AG10803 (cell line): ENCODE measurements at places on chromosomes 5 and 9.

GRCh38 chr5:172772112-172772906 lies 1.3 kb upstream of the DUSP1 start:
- DNase-seq: peak; percentile 96

- DNase-seq: no peak
Observed at GRCh38 chr5:86337667-86338460, 279.9 kb upstream of the COX7C start.

DNA sequence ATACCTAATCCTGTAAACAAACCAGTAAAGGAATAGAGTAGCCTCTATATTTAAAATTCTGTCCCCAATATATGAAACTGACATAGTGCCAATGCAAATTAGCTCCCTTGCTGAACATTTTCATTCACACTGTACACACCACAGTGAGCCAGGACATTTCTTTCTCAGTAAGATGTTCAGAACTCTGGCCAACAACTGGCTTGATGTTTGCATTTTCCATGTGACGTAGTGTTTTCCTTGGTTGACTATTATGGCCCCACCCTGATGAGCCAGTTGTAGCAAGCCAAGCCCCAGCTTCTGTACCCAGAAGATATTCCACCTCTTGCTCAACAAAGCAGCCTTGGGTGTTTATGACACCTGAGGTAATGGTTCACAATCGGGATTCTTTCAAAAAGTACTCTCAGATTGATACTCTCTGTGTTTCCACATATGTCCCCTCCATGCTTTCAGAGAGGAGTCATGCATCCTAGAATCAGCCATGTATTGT lies 17.7 kb upstream of the ANXA1 start:
- no peak for DNase-seq

DNA sequence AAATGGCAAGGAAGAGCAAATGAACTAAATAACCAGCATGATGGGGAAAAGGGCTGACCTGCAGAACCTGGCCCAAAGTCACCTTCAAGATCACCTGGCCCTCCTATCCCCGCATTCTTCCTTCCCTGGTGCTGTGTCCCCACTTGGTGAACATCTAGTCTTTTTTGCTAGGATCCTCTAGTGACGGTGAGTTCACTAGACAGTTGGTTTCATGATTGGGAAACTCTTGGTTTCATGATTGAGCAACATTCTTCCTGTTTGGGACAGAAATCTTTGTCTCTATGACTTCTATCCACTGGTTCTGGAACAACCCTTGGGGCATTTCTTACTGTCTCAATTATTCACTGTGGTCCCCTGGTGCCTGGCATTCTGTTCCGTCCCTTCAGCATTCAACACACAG lies 50.2 kb upstream of the DAB2IP start:
- peak; percentile 55 for DNase-seq

DNA sequence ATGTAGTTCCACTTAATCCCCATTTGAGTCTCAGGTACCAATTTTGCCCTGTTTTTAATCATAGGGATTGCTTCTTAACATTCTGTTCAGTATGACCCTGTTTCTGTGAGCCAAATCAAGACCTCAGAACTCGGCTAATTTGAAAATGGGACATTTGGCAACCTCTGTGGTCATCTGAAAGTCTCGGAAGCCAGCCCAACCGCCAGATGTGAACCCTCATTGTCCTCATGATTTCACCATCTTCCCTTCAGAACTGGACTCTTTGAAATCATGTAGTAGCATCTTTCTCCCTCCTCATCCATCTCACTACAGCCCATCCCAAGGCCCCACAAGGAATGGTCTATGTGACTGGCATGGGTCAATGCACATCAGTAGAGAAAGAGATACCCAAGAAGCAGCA lies 88.9 kb downstream of the S1PR3 start:
- DNase-seq: peak; percentile 73

DNA sequence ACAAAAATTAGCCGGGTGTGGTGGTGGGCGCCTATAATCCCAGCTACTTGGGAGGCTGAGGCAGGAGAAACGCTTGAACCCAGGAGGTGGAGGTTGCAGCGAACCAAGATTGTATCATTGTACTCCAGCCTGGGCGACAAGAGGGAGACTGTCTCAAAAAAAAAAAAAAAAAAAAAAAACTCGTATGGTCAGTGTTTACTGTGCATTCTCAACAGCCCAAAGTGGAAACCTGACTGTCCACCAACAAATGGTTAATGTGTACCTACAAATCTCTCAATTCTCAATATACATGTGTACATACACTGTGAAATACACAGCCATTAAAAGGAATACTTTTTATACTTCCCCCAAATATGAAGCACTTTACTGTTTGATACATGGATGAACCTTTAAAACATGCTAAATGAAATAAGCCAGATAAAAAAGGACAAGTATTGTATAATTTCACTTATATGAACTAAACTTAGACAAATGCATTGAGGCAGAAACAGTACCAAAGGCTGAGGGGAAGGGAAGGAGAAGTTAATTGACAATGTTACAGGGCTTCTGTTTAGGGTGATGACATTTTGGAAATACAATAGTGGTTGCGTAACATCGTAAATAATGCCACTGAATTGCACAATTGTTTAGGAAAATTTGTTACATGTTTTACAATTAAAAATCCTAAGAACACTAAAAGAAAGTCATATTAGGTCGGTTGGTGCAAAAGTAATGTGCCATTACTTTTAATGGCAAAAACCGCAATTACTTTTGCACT lies 16.5 kb downstream of the DNAJA1 start:
- DNase-seq: peak; percentile 53

DNA sequence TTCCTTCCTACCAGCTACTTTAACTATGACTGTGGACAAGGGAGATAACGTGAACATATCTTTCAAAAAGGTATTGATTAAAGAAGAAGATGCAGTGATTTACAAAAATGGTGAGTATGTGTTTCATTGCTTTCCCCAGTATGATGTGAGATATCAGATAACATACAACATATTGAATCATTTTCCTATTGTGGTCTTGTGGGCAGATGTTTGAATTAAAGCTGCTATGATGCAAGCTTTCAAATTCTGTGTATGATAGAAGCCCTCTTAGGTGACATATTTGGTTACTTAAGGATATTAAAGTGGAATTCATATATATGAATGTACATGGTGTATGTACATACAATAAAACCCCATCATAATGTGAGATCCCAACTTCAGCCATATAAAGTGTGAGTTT lies 59.5 kb downstream of the TEK start:
- DNase-seq: no peak

GRCh38 chr9:127689329-127690000 lies 17.3 kb upstream of the CFAP157 start:
- DNase-seq: no peak

DNA sequence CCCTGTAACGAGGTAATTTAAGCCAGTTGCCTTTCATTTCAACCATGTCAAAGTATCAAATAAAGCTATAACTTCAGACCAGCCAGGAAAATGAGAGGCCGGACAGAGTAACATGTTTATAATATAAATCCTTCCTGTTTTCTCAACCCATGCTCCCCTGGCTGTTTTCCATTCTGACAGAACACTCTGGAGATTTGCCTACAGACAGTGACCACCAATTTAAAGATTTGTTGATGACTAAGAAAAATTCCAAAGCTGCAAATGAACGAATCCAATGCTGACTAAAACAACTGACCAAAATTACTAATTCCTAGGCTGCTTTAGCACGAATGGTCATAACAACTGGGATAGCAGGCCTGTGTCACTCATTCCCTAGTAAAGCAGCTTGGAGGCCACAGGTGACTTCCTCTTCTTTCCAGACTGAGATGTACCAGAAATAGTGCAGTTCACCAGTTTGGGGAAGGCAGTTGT lies 141.4 kb downstream of the AOPEP start:
- peak; percentile 97 for DNase-seq

DNA sequence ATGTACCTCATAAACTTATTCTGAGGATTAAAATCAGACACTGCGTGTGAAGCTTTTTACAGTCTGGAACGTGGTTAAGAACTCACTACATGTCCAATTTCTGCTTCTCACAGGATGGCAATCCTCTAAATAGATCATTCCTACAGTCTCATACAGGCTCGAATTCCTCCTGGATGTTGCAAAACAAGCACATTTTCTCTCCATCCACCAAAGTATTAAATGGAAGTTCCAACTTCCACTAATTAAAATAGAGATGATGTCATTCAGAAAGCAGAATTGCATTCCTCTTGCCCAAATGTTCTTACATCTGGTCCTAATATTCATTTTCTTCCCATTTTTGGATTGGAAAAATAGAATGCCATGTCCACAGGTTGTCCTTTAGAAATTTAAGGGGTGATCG lies 145.5 kb upstream of the PCA3 start:
- DNase-seq: peak; percentile 99

DNA sequence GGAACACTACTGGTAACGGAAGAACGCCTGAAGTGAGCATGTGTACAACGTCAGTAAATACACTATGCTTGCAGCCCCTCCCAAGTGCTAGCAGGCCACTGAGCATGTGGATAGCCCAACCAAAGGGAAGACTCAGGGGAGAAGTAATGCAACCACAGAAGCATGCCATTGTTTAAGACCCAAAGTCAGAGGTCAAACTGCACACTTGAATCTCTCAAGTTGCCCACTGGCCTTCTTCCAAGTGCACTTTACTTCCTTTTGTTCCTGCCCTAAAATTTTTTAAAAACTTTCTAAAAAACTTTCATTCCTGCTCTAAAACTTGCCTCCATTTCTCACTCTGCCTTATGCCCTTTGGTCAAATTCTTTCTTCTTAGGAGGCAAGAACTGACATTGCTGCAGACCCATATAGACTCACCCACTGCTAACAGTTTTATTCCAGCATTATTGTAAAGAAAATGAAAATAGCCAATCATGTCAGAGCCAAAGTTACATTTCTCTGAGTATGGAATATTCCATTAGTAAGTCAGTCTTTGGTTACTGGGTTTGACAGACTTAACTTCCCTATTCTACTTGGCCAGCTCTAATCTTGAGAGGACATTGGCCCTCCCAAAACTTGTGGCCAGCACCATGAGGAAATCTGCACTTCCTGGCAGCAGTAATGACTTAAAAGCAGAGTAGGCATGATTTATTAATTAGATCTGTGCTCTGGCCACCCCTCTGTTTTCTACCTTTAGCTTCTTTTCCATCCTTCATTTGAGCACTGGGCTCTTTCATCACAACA lies 76.9 kb downstream of the TSSK1B start:
- no peak for DNase-seq

DNA sequence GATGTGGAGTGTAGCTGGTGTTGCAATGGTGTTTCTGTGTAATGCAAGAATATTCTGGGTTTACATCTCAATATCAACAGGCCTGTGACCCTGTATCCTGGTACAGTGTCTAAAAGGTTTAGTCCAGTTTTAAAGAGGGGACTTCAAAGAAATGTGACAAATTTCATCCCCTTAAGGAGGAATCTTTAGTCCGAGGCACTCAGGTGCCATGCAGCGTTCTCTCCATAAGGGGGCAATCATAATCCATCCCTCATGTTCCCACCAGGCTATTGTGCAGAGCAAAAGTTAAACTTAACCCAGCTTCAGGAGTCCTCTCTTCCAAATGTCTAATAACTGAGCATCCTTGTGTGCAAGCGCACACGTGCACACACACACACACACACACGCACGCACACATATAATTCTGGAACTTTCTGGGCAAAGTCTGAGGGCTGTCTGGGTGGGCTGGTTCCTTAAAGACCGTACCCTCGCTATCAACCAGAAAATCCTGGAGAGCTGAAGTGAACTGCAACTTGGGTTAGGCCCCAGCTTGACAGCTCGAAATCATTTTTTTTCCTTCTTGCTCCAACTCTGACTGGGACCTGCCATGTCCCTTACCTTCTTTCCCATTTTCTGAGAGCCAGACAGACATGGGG lies 46.0 kb downstream of the CRB2 start:
- DNase-seq: peak; percentile 53
